Lung (tissue), 17 donors: ENCODE measurements at places on chromosomes 1 and 21. TPM values are rescaled to one million over a fixed set of nuclear protein-coding genes. Genes with fewer than 3 reads are reported as not detected.

DNA sequence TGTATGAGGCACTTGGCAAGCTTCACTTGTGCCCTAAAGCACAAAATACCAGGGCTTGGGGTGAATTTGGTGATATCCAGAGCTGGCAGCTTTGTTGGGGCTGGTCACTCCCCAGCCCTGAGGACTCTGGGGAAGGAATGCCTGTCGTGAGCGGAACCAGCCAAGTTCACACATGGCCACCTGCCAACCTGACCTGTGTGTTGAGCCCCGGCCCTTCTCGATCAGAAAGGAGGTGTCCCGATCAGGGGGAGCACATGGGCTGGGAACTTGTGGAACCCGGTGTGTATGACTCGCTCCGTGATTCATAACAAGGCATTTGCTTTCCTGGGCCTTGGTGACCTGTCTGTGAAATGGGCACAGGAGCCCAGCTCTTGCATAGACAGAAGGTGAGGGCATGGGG lies 43.1 kb downstream of the AGPAT3 start:
- DNase-seq: no peak

DNA sequence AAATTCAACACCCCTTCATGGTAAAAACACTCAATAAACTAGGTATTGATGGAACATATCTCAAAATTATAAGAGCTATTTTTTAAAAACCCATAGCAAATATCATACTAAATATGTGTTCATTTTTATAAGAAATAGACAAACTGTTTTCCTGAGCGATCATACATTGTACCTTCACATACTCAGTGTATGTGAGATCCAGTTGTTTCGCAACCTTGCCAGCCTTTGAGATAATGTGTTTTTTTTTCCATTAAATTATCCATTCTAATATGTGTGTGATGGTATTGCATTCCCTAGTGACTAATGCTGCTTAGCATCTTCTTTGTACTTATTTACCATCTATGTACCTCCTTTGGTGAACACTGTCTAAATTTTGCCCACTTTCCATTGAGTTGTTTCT lies 47.1 kb downstream of the CFH start:
- DNase-seq: no peak

DNA sequence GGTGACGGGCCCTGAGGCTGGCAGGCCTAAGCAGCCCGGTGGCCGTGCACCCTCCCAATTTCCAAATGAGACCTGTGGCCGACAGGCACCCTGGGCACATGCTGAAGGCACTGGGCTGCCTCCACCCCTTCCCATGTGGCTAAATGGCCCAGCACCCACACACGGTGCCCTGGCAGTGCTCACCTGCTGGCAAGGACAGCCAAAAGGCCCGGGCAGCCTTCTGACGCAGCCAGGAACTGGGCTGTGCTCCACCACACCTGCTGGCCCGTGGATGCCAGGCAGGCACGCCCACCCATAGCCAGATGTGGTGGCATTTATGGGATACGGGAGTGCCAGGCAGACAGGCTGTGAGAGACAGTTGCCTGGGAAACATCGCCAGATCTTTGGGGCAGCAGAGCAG lies 4.0 kb upstream of the FAAP20 start:
- DNase-seq: no peak

GRCh38 chr1:220873868-220874655 lies 5.2 kb upstream of the HLX start:
- peak; percentile 90 for DNase-seq

DNA sequence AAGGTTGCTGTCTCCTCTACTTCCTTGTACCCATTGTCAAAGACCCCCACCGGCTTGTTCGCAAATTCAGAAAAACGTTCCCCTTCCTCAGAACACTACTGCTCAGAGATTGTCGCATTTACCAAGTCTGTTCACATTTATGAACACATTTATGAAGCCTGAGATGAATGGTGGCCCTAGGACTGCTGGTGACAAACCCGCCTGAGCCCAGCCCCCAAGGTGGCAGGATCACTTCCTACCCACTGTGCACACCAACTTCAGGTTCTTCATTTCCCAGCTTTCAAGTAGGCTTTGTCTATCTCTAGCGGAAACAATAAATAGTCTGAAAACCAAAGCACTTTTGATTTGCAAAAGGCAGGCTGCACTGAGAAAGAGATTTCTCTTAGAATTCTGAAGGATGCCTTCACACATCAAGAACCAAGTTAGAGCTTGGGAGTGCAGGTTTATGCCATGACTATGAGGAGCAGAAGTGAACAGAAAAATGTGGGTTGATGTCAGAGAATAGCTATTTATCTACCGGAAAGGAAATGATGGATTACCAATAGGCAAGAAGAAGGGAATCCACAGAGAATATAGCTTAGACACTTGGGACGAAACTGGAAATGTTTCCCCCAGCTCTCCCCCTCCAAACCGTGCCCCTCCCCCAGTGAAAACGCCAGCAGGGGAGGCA lies 200.5 kb downstream of the TOMM20 start:
- no peak for DNase-seq

GRCh38 chr1:161836018-161836417 lies 69.9 kb downstream of the ATF6 start:
- DNase-seq: no peak

- peak; percentile 47 for DNase-seq
These were observed 543 bp downstream of the ABCB10 start for GRCh38 chr1:229557913-229558414.

GRCh38 chr21:31537872-31538576 lies 121.5 kb upstream of the SOD1 start:
- no peak for DNase-seq

- no peak for DNase-seq
These were observed 75.6 kb downstream of the SYT6 start for GRCh38 chr1:114078116-114078515.

GRCh38 chr1:235128456-235129328 lies at the start of gene TOMM20:
Gene TOMM20 (minus strand): TSS chr1:235128837. CDS start chr1:235128715, 122 bp downstream.
- DNase-seq: peak; percentile 99

DNA sequence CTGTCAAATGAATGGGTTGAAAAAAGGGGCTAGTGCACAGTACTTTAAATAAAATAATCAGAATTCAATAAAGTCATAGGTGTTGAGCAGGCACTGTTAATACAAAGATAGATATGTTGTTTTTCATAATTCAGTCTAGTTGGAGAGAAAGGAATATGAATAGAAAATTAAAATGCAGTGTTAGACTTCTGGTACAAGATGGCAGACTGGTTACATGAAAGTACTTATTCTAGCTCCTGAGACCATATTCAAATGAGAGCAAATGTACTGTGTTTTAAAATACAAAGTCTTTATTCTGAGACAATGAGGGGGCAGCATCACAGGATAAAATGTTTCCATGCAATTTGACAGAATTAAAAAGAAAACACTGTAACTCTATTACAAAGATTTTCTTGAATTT lies 542.1 kb downstream of the COL11A1 start:
- DNase-seq: no peak

- peak; percentile 64 for DNase-seq
These were observed 5.4 kb upstream of the LAMC2 start for GRCh38 chr1:183180634-183181056.

GRCh38 chr1:234732671-234733390 lies 122.9 kb upstream of the IRF2BP2 start:
- DNase-seq: no peak

GRCh38 chr1:233993651-233994050 lies 89.2 kb downstream of the SLC35F3 start:
- DNase-seq: no peak

DNA sequence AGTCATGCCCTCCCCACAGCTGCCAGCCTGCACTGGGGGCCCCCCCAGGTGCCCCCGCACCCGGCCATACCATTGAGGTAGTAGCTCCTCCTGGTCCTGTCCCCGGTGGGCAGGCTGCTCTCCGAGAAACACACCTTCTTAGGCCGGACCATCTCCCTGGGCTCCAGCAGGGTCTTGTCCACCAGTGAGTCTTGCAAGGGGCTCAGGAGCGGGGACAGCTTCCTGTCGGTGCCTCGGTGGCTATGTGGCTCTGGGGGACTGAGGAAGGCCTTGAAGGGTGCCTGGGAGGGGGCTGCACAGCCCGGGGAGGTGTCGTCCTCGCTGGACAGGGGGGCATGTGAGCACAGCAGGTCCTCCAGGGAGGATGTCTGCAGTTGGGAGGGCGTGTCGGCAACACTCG lies 12.9 kb upstream of the FTCD start:
- no peak for DNase-seq

- DNase-seq: no peak
These were observed 66.2 kb downstream of the PGM1 start for GRCh38 chr1:63659448-63659847.

DNA sequence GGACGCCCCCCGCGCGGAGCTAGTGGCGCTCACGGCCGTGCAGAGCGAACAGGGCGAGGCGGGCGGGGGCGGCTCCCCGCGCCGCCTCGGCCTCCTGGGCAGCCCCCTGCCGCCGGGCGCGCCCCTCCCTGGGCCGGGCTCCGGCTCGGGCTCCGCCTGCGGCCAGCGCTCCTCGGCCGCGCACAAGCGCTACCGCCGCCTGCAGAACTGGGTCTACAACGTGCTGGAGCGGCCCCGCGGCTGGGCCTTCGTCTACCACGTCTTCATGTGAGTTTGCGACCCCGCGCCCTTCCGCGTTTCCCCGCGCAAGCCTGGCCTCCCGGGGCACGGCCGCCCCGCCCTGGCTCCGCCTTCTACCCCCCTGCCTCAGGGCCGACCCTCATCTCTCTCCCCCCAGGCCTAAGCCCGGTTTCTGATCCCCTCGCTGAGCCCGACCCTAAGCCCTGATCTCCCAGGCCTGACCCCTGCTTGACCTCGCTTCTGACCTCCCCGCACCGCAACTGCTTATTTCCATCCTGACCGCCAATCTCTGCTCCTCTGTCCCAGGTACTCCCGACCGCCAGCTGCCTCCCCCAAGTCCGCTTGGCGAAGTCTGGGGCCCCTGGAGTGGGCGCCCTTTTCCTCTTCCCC lies 669 bp downstream of the KCNQ4 start:
- DNase-seq: peak; percentile 30

DNA sequence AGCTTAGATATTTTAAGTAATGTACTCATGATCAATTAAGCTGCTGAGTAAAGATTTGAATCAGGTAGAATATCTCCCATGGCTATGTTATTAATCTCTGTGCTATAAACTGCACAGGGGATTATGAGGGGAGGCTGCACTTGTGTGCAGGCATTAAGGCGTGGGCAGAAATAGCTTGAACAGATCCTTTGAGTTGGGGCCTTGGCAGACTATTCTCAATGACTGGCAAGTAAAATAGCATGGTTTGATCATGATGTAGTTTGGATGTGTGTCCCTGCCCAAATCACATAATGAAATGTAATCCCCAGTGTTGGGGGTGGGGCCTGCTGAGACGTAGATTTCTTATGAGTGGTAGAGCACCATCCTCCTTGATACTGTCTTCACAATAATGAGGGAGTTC lies 220.3 kb downstream of the PLPP3 start:
- no peak for DNase-seq

DNA sequence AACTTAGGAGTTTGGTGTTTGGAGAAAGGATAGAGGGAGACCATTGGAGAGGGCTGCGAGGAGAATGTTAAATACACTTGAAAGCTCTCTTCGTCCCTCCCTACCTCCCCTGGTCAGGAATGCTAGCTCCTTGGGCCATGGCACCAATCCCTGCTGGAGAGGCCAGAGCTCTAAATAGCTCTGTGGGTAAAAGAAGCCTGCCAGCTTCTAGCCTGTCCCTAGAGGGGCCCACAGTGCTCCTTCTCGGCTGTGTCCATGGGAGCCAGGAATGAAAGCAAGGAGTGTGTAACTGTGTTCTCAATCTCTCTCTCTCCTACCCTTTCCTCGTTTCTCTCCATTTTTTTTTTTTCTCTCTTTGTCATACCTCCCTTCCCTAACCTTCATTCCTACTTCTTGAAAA lies at the start of gene CCDC190:
Gene CCDC190 (minus strand): TSS at position 75 of the 400 bp plus-strand sequence. CDS start 1,529 bp downstream, outside the sequence.
- DNase-seq: peak; percentile 48

DNA sequence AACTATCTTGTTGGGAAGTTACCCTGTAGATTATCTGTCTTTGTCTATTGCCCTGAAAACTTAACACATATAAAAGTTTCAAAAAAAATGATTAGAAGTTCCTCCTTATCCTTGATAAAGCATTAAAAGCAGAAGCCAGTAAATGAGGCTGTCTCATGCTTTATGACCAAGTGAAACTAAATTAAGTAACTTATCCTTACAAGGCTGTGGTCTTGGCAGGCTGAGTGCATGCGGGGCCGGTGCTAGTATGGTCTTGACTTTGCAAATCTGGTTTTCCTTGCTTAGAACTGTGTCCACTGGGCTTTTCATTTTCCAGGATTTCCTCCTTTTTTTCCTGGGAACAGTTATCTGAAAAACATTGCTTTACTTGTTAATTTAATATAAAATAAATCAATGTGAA lies 43.1 kb downstream of the PCNX2 start:
- no peak for DNase-seq

The CCDC181 gene
- total RNA-seq: 5.7 TPM

The SIM2 gene
- total RNA-seq: not detected

The C1orf141 gene
- 5.7 TPM for total RNA-seq

The AGPAT3 gene
- 40.2 TPM for total RNA-seq

The MSTO1 gene
- total RNA-seq: 22.1 TPM

The STUM gene
- 0.58 TPM for total RNA-seq

The SLC5A9 gene
- total RNA-seq: 1.4 TPM

The RPTN gene
- total RNA-seq: not detected

The WNT4 gene
- 2.3 TPM for total RNA-seq

The FCAMR gene
- 0.40 TPM for total RNA-seq

The PDZK1IP1 gene
- 72.6 TPM for total RNA-seq

The TSPAN1 gene
- 174 TPM for total RNA-seq

The USP16 gene
- 42.3 TPM for total RNA-seq

The TPTE gene
- total RNA-seq: not detected
